Ascending aorta (tissue), 2 donors: ENCODE measurements at places on chromosomes 5 and 9. TPM values are rescaled to one million over a fixed set of nuclear protein-coding genes. Genes with fewer than 3 reads are reported as not detected.

PCDHA13 gene
- total RNA-seq = 0.21 TPM

FBXL7 gene
- total RNA-seq = 30.4 TPM

NIPAL4 gene
- not detected for total RNA-seq

C9orf57 gene
- total RNA-seq = not detected

PAPPA gene
- 6.0 TPM for total RNA-seq

SHOC1 gene
- total RNA-seq = not detected

JMY gene
- 5.2 TPM for total RNA-seq

IFNW1 gene
- total RNA-seq = not detected

CDC25C gene
- total RNA-seq = not detected

ASPN gene
- 43.5 TPM for total RNA-seq

FAM200C gene
- total RNA-seq = not detected

SLIT3 gene
- 128 TPM for total RNA-seq

ANKRD33B gene
- 7.2 TPM for total RNA-seq

KCNT1 gene
- total RNA-seq = not detected

PCDHB4 gene
- 5.1 TPM for total RNA-seq

ZNF483 gene
- 3.1 TPM for total RNA-seq

PRRT1B gene
- total RNA-seq = not detected

GFI1B gene
- not detected for total RNA-seq

GPR150 gene
- total RNA-seq = 9.6 TPM

IFNA13 gene
- total RNA-seq = not detected

PCDHGA4 gene
- 4.3 TPM for total RNA-seq

CD74 gene
- 1,940 TPM for total RNA-seq

FOXD4L3 gene
- not detected for total RNA-seq

GLRA1 gene
- not detected for total RNA-seq

GDF9 gene
- total RNA-seq = not detected

GOLM1 gene
- total RNA-seq = 24.4 TPM

TRIM7 gene
- 6.1 TPM for total RNA-seq

CAMK4 gene
- under 0.01 TPM for total RNA-seq

PLPP7 gene
- total RNA-seq = 15.8 TPM

DMRTA1 gene
- total RNA-seq = not detected

PRR16 gene
- 28.7 TPM for total RNA-seq

BTNL8 gene
- total RNA-seq = not detected

MRNIP gene
- total RNA-seq = 17.3 TPM

XRCC4 gene
- not detected for total RNA-seq

FRMPD1 gene
- not detected for total RNA-seq

LECT2 gene
- not detected for total RNA-seq

PCDHA4 gene
- total RNA-seq = not detected

MRPS27 gene
- 28.2 TPM for total RNA-seq

IFNA5 gene
- total RNA-seq = 4.0 TPM
